ENCODE measurements at places on chromosomes 5 and 9. TPM values are rescaled to one million over a fixed set of nuclear protein-coding genes. Genes with fewer than 3 reads are reported as not detected.

Gene FGF18
- total RNA-seq: not detected

Gene NRG2
- total RNA-seq: not detected

Gene GRXCR2
- not detected for total RNA-seq

Gene MYMK
- not detected for total RNA-seq

Gene IL31RA
- total RNA-seq: not detected

Gene C9orf40
- 4.6 TPM for total RNA-seq

Gene PCDHB13
- total RNA-seq: 0.09 TPM

Gene RLN1
- total RNA-seq: 1.2 TPM

Gene RASGRF2
- total RNA-seq: 0.64 TPM

DNA sequence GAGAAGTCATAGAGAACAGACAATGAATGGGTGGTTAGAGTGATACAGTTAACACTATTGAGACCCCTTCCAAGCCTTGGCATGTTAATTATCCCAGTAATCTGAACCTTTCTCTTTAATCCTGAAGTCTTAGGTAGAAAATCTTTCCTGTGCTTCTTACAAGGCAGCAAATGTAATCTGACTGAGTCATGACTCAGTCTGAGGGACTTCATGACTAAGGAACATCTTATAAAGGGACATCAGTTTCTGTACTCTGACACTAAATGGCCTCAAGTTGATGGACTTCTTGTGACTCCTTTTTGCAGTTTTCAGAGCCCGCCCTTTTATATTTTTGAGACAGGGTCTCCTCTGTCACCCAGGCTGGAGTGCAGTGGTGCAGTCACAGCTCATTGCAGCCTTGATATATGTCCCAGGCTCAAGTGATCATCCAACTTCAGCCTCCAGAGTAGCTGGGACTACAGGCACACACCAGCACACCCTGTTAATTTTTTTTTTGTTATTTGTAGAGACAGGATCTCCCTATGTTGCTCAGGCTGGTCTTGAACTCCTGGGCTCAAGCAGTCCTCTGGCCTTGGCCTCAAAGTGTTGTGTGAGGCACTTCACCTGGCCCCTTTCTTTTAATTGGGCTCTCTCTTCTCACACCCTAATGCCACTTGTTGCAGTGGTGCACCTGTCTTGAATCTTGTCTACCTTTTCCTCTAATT, 9.5 kb downstream of the EXOSC3 start:
- no peaks in the 10 kb centered on the region for H3K4me1 ChIP-seq
- peaks cover 72% of the 10 kb centered on the region for H3K36me3 ChIP-seq
- H3K27ac ChIP-seq: no peak overlapping the region
- no peaks in the 10 kb centered on the region for H3K27me3 ChIP-seq
- no peak overlapping the region for H3K4me3 ChIP-seq
- no peak for DNase-seq

- no peaks in the 10 kb centered on the region for H3K4me1 ChIP-seq
- no peak overlapping the region for H3K4me3 ChIP-seq
- H3K27ac ChIP-seq: no peak overlapping the region
- no peaks in the 10 kb centered on the region for H3K27me3 ChIP-seq
- no peaks in the 10 kb centered on the region for H3K36me3 ChIP-seq
These were observed 466.2 kb downstream of the SPOCK1 start for GRCh38 chr5:137032929-137033328.

DNA sequence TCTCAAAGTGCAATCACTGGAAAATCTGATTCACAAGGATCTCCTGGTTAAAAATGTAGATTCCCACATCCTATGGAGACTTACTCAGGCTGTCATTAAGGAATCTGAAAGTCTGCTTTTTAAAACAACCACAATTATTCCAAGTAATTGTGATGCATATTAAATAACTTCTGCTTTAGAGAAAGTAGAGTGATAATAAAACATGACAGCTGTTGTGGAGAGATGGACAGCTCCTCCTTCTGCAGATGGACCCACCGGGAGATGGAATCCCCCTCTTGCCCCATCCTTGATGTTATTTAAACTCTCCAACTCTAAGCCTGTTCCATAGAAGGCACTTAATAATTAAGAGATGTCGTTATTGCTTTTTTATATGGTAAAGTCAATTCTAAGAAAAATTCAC, 802.2 kb downstream of the CDH12 start:
- H3K27ac ChIP-seq: no peak overlapping the region
- H3K27me3 ChIP-seq: no peaks in the 10 kb centered on the region
- no peaks in the 10 kb centered on the region for H3K4me1 ChIP-seq
- no peaks in the 10 kb centered on the region for H3K36me3 ChIP-seq
- DNase-seq: no peak

DNA sequence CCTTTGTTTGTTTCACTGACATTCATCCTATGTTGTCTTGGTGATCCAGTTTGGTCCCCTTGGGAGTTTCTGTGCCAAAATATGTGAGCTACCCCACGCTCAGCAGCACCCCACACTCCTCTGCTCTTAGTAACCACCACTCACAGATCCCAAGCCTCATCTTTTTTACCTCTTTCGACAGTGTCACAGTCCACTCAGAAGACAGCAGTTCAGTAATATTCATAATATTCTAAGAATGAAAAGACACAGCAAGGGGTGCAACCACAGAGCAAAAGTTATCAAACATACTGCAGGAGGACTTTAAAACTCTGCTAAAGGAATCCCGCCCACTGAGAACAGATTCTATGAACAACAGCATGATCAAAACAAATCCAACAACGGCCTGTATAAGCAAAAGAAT, 28.2 kb downstream of the RNF130 start:
- DNase-seq: no peak
- no peaks in the 10 kb centered on the region for H3K27me3 ChIP-seq
- no peak overlapping the region for H3K4me3 ChIP-seq
- peaks cover 13% of the 10 kb centered on the region for H3K36me3 ChIP-seq
- no peaks in the 10 kb centered on the region for H3K4me1 ChIP-seq

- H3K27ac ChIP-seq: peak overlapping the region; percentile 83
- peaks cover 95% of the 10 kb centered on the region for H3K4me1 ChIP-seq
- H3K27me3 ChIP-seq: no peaks in the 10 kb centered on the region
These were observed 14.4 kb upstream of the CCDC69 start for GRCh38 chr5:151238303-151238741.

GRCh38 chr5:72379936-72380335, 59.8 kb downstream of the PTCD2 start:
- no peaks in the 10 kb centered on the region for H3K36me3 ChIP-seq
- peaks cover 4% of the 10 kb centered on the region for H3K4me1 ChIP-seq
- H3K27ac ChIP-seq: no peak overlapping the region
- H3K27me3 ChIP-seq: peaks cover 2% of the 10 kb centered on the region
- no peak overlapping the region for H3K4me3 ChIP-seq

GRCh38 chr9:4569101-4569500, 78.8 kb downstream of the SLC1A1 start:
- H3K4me1 ChIP-seq: no peaks in the 10 kb centered on the region
- no peak overlapping the region for H3K4me3 ChIP-seq
- H3K27me3 ChIP-seq: peaks cover 5% of the 10 kb centered on the region
- no peaks in the 10 kb centered on the region for H3K36me3 ChIP-seq

- peaks cover 8% of the 10 kb centered on the region for H3K27me3 ChIP-seq
- no peak for DNase-seq
- H3K27ac ChIP-seq: no peak overlapping the region
These were observed 179.1 kb downstream of the FGF1 start for GRCh38 chr5:142506756-142507155.

DNA sequence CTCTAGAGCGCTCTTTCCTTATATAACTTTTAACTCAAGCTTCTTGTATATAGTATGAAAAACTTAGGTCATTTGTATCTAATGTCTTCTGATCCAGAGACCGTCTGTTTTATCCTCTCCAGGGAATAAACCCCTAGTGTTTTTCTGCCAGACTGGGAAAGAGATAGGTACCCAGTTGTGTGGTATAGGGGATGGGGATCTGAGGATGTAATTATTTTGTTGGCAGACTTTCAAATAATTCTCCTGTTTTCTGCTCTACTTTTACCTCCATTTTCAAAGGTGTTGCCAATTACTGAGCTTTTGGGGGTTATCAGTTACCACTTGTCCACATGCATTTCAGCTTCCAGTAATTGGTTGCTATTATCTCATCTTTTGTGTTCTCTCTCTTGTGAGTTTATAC, 17.9 kb downstream of the CCDC171 start:
- H3K4me1 ChIP-seq: no peaks in the 10 kb centered on the region
- no peak overlapping the region for H3K4me3 ChIP-seq
- no peaks in the 10 kb centered on the region for H3K36me3 ChIP-seq
- no peak overlapping the region for H3K27ac ChIP-seq
- H3K27me3 ChIP-seq: no peaks in the 10 kb centered on the region

GRCh38 chr9:12162181-12162815, 530.9 kb upstream of the TYRP1 start:
- no peak overlapping the region for H3K4me3 ChIP-seq
- H3K27me3 ChIP-seq: no peaks in the 10 kb centered on the region
- no peak overlapping the region for H3K27ac ChIP-seq

GRCh38 chr9:123411636-123412035, 55.6 kb downstream of the CRB2 start:
- H3K27ac ChIP-seq: no peak overlapping the region

DNA sequence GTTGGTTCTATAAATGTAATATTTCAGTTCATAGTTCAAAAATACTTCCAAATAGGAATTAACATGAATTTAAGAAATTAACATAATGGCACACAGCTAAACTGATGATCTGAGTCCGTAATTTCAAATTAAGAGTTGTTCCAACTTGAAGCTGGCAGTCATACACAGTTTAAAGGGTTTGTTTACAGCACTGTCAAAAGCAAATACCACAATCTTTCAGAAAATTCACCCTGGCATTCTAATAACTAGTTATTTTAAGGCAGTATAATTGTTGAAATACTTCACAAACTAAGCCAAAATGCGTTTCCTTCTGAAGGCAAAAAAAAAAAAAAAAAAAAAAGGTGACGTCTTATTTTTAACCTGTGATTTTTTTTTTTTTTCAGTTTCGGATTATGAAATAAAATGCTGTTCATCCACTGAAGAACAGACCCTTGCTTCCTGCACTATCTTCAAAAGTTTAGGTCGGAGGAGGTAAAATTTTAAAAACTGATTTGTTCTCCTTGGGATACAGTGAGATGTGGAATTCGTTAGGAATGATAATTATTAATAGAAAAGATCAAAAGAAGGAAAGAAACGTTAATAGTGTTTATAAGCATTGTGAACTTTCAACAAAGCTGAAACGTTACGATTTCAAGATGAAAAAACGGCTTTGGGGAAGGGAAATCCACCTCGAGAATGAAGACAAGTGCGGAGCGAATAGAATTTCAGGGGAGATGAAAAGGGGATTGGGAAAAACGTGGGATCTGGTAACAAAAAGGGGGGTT, 850 bp downstream of the IL6ST start:
- no peak for DNase-seq
- H3K36me3 ChIP-seq: peaks cover 10% of the 10 kb centered on the region
- H3K4me3 ChIP-seq: peak overlapping the region; percentile 96
- peaks cover 5% of the 10 kb centered on the region for H3K27me3 ChIP-seq

DNA sequence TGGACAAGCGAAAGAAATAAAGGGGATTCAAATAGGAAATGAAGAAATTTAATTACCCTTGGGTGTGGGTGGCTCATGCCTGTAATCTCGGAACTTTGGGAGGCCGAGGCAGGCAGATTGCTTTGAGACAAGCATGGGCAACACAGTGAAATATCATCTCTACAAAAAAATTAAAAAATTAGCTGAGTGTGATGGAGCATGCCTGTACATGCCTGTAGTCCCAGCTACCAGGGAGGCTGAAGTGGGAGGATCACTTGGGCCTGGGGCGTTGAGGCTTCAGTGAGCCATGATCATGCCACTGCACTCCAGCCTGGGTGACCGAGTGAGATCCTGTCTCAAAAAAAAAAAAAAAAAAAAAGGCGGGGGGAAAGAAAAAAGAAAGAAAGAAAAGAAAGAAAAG, 4.0 kb upstream of the RCL1 start:
- no peak for DNase-seq
- no peak overlapping the region for H3K27ac ChIP-seq

GRCh38 chr9:37574241-37574721, 1.9 kb downstream of the FBXO10 start:
- H3K27me3 ChIP-seq: no peaks in the 10 kb centered on the region
- no peak for DNase-seq
- peaks cover 55% of the 10 kb centered on the region for H3K4me1 ChIP-seq

DNA sequence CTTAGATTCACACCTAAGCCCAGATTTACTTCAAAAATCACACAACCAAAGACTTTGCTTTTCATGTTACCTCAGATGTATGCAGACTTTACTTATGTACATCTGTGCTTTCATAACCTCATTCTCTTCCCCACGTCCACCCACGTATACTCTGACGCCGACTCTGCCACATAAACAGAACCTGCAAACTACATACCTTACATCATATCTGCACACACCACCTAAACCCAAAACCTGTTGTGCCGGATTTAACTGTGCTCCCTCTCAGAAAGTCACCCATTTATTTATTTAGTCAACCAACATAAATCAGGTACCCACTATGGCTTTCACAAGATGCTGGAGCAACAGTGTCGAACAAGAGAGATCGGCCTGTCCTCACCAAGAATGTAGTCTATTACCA, 1.0 kb upstream of the DPYSL3 start:
- peaks cover 38% of the 10 kb centered on the region for H3K27me3 ChIP-seq
- H3K36me3 ChIP-seq: no peaks in the 10 kb centered on the region
- H3K27ac ChIP-seq: no peak overlapping the region
- peaks cover 2% of the 10 kb centered on the region for H3K4me1 ChIP-seq
- DNase-seq: no peak

GRCh38 chr5:169302491-169303118, 1.7 kb upstream of the SLIT3 start:
- DNase-seq: no peak
- H3K4me3 ChIP-seq: no peak overlapping the region
- H3K27me3 ChIP-seq: peaks cover 47% of the 10 kb centered on the region
- peaks cover 7% of the 10 kb centered on the region for H3K4me1 ChIP-seq
- H3K27ac ChIP-seq: no peak overlapping the region
- no peaks in the 10 kb centered on the region for H3K36me3 ChIP-seq

DNA sequence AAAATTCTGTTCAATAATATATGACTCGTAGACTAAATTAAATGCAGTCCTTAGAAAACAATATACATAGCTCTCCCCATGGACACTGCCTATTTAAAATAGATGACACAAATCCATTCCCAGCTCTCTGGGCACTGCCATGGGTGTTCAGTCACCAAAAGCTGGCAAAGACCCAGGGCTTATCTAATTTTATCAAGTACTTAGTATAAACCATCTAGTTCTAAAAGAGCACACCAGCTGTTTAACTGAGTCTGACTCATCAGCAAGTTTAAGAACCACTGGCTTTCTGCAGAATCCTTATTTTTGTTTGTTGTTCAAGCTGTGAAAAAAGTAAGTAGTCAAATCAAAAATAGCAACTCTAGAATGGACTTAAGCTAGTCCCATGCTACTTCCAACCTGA, 107.6 kb downstream of the PLPP1 start:
- no peaks in the 10 kb centered on the region for H3K4me1 ChIP-seq
- H3K27me3 ChIP-seq: no peaks in the 10 kb centered on the region
- H3K4me3 ChIP-seq: no peak overlapping the region
- DNase-seq: no peak
- peaks cover 91% of the 10 kb centered on the region for H3K36me3 ChIP-seq

- no peaks in the 10 kb centered on the region for H3K4me1 ChIP-seq
- no peak for DNase-seq
- no peak overlapping the region for H3K27ac ChIP-seq
- peaks cover 4% of the 10 kb centered on the region for H3K27me3 ChIP-seq
- no peaks in the 10 kb centered on the region for H3K36me3 ChIP-seq
These were observed 443.0 kb downstream of the PLK2 start for GRCh38 chr5:58016877-58017276.

Data from activated B cell treated with CpG ODN at 0.5 μM for 24 hours (primary cell).